Epithelial cell of umbilical artery (primary cell): ENCODE measurements at places on chromosomes 12 and 14. TPM values are rescaled to one million over a fixed set of nuclear protein-coding genes. Genes with fewer than 3 reads are reported as not detected.

Gene FAM222A
- total RNA-seq, result 0.15 and 0.32 TPM in 2 replicates

Gene SNRPF
- 25.0 and 37.4 TPM in 2 replicates for total RNA-seq

Gene RPS6KA5
- 3.6 and 10.6 TPM in 2 replicates for total RNA-seq

Gene SLC35F4
- total RNA-seq, result not detected in 2 replicates

Gene ANG
- 3.6 and 5.5 TPM in 2 replicates for total RNA-seq

Gene C1RL
- 12.2 and 14.3 TPM in 2 replicates for total RNA-seq

Gene COQ6
- 15.5 and 18.8 TPM in 2 replicates for total RNA-seq

Gene DAO
- total RNA-seq, result not detected in 2 replicates

Gene TGM1
- 0.65 and 0.91 TPM in 2 replicates for total RNA-seq

Gene KLRD1
- under 0.01 and 0.30 TPM in 2 replicates for total RNA-seq

Gene PRKD1
- total RNA-seq, result 5.8 and 7.4 TPM in 2 replicates

Gene LRRIQ1
- 0.65 TPM in 1 of 2 replicates, not detected in the other for total RNA-seq

Gene C1QL4
- total RNA-seq, result not detected in 2 replicates
